ENCODE measurements at places on chromosomes 7 and 10. TPM values are rescaled to one million over a fixed set of nuclear protein-coding genes. Genes with fewer than 3 reads are reported as not detected.

The CYP17A1 gene
- total RNA-seq = 0.21 TPM

The IDI2 gene
- not detected for total RNA-seq

The SNX10 gene
- total RNA-seq = 3.0 TPM

The LLCFC1 gene
- total RNA-seq = not detected

- no peak for ATAC-seq
Measured at GRCh38 chr7:117550625-117551024, 70.8 kb downstream of the CFTR start.

GRCh38 chr7:149007611-149008010 is 20.7 kb downstream of the PDIA4 start:
- ATAC-seq = no peak

DNA sequence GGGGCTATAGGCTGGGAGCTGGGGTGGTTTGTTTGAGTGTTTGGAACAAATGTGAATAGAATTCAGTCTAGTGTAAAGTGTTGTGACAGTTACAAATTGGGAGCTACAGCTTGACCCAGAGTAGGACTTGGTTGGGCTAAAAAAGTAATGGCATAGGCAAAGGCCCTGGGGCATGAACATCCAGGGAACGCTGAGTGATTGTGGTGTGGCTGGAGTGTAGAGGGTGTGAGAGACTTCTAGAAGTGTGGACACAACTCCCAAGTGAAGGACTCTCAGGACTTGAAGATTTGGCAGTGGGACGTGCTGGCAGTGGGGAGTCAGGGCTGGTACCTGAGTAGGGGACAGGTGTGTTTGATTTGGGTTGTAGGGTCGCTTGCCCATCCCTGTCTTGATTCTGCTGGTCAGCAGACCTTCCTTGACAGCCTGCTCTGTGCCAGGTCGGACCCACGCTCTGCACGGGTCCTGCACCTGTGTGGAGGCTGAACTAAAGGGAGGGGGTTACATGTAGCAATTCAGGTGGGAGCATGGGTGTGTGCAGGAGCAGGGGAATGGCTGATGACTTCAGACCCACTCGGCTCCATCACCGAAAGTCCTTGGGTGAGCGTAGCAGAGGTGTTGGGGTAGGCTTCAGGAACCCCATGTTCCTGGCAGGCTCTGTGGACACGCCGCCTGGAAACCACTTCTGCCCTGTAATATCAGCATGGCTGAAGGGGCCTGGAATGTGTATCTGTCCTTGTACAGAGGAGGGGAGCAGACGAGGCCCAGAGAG is 43.3 kb downstream of the ZMIZ1 start:
- no peak for ATAC-seq

DNA sequence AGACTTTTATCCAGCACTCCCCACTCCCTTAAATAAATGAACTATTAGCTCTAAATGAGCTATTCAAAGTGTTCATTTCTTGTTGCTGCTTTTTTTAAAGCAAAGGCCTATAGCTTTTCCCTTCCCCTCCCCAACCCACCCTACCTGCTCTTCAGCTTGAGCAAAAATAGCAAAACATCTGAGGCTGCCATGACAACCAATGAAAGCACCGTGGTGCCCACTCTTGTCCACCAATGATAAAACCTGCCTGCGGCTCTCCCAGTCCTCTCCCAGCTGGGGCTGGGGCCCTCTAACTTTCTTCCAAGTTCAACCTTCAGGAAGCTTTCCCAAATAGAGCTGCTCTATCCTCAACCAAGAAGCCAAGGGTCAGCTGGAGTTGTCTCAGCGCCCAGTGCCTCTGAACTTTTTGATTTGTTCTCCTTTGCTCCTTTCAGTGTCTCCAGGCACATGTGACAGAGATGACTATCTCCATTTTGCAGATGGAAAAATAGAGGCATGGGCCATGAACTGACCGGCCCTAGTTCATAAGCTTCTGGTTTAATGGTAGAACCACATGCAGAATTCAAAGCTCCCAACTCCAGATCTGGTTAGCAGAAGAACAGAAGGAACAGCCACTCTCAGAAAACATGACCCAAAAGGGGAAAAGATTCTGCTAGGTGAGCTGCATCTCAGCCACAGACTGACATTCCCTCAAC is 47.7 kb downstream of the PIK3AP1 start:
- ATAC-seq = no peak
